ENCODE measurements at places on chromosomes 2 and 18.
A peak's percentile ranks its signal among the peaks of the same experiment; 100 is the strongest.

GRCh38 chr2:19949071-19949470 lies 40.8 kb downstream of the WDR35 start:
- no peak for DNase-seq

- peak; percentile 51 for DNase-seq
Observed at GRCh38 chr2:134341476-134341875, 87.6 kb downstream of the MGAT5 start.

DNA sequence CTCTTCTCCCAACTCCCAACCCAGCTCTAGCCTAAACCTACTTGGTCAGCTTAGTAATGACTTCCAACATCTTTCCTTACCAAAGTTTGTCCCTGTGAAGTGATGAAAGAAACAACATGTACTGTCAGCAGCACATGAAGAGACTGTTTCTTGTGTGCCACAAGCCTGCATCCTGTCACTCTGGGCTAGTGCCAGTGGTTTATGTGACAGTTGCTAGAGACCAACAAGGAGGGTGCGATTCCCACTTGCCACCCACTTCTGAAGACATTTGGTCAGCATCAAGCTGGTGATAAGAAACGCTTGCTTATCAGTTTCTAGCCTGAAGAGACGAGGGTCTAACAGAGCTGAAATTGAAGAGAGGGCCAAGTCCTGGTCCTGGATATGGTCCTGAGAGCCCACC lies 132.6 kb downstream of the COL4A4 start:
- DNase-seq: no peak

- DNase-seq: no peak
Observed at GRCh38 chr2:47452761-47453160, 49.8 kb downstream of the MSH2 start.

GRCh38 chr2:68768461-68768860 lies 33.9 kb downstream of the ARHGAP25 start:
- no peak for DNase-seq

GRCh38 chr2:30744823-30745222 lies 62.4 kb downstream of the CAPN13 start:
- no peak for DNase-seq

DNA sequence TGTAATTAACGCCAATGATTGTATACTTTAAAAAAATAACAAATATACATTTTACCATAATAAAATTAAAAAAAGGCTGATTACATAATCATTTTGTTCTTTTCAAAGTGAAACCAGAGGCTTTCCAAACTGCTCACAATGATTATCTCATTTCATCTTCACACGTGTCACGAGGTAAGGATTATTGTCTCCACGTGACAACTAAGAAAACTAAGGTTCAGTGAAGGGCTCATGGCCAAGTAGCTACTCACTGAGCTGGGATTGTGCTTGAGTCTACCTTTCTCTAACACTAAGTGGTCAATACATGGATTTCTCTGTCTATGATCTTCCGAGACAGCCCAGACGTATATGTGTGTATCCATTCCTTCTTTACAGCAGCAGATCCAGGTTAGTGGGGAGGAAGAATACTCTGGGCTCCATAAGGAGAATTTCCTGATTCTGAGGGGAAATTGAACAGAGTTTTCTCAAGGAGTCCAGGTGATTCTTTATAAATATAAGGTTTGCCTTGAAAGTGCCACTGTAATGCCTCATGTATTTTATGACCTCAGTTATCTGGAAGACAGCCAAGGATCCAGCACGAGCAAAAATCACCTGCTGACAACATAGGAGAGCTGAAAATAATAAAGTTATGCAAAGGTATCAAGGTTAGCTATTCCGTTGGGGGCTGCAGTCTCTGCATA lies 25.6 kb upstream of the ACSL3 start:
- no peak for DNase-seq

DNA sequence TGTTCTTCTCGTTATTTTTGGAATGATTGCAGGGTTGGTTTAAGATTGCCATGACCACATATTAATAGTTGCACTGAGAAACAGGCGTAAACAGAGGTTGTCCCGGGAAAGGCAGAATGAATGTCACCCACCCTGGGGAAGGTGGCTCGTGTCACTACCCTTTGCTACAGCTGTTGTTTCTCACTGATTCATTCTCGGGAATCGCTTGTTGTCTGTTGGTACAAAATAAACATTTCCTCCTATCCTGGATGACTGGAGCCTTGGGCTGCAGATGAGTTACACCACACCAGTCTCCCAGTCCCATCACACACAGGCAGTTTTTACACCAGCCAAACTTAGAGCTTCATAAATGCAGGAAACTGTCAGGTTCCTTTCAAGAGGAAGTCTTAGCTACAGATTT lies 216.7 kb downstream of the GBX2 start:
- no peak for DNase-seq

DNA sequence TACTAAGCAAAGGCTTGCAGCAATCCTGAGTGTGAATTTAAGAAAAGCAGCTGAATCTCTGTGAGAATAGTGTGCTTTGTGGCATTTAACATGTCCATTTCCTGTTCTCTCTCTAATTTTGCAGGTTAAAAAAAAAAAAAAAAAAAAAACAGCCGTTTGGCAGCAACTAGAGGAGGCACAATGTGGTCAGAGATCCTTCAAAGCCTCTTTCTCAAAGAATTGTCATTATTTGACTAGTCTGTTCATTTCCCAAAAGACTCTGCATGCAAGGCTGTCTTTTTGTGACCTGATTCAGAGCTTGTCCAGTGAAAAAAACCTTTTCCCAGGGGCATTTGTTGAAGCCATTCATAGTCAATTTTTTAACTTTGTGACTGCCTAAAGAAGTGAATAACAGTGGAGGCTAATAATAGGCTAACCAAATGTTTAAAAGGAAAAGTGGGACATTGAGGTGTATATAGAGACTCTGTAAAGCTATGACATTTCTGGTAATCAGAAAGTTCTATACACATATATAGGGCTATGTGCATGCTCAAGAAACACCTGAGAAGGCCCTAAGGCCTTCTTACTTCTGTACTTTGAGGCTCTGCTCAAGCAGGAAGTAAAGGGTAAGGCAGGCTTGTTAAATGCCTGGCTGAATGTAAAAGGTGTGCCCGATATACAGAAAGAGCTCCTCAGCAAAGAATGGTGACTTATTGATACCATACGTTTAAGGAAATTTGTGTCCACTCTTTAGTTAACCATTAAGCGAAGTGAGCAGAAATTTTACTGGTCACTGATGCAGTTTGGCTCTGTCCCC lies 289.6 kb upstream of the RAB6C start:
- DNase-seq: no peak

DNA sequence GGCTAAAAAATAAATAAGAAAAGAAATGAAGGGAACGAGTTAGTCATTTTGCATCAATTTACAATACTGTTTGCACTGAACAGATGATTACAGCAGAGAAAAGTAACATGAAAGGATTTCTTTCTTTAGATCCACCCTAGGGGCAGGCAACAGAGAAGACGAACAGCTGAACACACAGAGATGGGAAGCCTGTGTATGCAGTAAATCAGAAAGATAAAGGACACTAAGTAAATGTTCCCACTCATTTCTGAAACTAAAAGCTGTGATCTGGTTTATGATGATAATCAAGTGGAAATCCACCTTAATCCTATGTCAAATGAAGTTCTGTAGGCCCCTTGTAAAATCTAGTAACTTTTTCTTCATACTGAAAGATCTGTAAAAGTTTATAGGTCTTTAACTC lies 54.2 kb downstream of the AKAIN1 start:
- no peak for DNase-seq

Measured in D341Med (cell line).